Colonic mucosa (tissue), 4 donors: ENCODE measurements at places on chromosomes 1 and 21. TPM values are rescaled to one million over a fixed set of nuclear protein-coding genes. Genes with fewer than 3 reads are reported as not detected.

The SLC25A44 gene
- total RNA-seq, result 26.8 TPM

The RHCE gene
- 0.32 TPM for total RNA-seq

The TNFRSF18 gene
- total RNA-seq, result 1.7 TPM

The SPATA1 gene
- total RNA-seq, result 2.7 TPM

The AMY2A gene
- total RNA-seq, result 1.4 TPM

The IVNS1ABP gene
- total RNA-seq, result 141 TPM

The TNFRSF9 gene
- 0.17 TPM for total RNA-seq

- H3K4me1 ChIP-seq, result no peaks in the 10 kb centered on the region
- DNase-seq, result no peak
- no peak overlapping the region for H3K4me3 ChIP-seq
- no peaks in the 10 kb centered on the region for H3K36me3 ChIP-seq
- H3K27ac ChIP-seq, result no peak overlapping the region
Measured at GRCh38 chr21:22250355-22250754, 1252.1 kb downstream of the NCAM2 start.

DNA sequence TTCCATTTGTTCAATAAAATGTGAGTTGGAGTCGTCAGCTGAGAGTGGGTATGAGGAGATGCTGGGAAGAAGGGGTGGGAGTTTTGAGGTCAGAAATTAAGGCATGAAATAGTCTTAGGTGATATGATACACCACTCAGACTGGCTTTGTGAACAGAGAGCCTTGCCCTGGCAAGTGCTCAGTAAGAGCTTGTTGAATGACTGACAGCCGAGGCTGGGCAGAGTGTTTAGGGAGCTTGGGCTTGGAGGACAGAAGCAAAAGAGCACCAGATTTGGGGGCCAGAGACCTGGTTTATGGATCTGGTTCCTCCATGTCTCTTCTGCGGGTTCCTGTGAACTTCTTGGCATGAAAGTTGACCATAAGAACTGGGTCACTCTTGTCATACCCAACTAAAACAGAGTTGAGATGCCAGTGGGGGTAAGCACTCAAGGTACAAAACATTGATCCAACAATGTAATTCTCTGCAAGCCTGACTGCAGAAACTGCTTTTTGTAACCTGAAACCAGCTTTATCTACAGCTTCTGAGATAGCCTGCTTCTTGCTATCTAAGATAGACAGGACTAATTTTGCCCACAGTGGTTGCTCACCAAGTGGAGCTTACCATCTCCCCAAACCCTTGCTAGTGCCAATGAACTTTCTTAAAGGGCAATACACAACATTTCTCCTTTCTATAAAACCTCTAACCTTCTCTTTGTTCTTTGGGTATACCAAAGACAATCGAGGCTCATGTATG lies 126.4 kb downstream of the TENT5C start:
- H3K27me3 ChIP-seq, result no peaks in the 10 kb centered on the region
- DNase-seq, result no peak
- no peak overlapping the region for H3K27ac ChIP-seq
- no peaks in the 10 kb centered on the region for H3K36me3 ChIP-seq

- no peaks in the 10 kb centered on the region for H3K4me1 ChIP-seq
- no peak for DNase-seq
- H3K27ac ChIP-seq, result no peak overlapping the region
- H3K36me3 ChIP-seq, result no peaks in the 10 kb centered on the region
Measured at GRCh38 chr1:182003025-182003725, 58.3 kb downstream of the ZNF648 start.

DNA sequence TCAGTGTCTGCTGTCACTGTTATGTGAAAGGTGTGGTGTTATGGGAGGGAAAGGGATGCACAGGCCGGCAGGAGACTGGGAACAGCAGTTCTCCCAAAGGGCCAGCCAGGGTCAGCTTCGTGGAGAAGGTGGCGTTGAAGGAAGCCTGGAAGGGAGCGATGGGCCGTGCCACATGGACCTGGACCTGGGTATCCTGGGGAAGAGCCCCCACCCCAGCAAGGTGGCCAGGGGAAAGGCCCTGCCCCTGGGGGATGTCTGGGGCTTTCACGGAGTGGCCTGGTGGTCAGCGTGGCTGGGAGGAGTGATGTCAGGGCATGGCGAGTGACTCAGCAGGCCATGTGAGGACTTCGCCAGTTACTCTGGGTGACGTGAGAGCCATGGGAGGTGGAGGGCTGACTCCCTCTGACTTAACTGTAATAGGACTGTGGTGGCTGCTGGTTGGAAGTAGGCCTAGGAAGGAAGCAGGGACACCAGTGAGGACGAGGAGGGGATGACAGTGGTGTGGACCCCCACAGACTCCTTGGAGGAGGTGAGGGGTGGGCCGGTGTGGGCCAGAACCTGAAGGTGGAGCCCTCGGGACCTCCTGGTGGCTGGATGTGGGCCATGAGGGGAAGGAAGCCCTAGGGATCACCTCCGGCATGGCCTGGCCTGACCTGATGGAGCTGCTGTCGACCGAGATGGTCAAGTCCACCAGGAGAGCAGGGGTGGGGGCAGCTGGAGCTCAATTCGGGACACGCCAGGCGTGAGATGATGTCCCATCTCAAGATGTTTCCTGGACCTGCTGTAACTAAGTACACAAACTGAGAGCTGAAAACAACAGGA lies 54.5 kb downstream of the BACE2 start:
- no peaks in the 10 kb centered on the region for H3K27me3 ChIP-seq
- no peak for DNase-seq
- H3K4me3 ChIP-seq, result no peak overlapping the region
- H3K4me1 ChIP-seq, result no peaks in the 10 kb centered on the region

DNA sequence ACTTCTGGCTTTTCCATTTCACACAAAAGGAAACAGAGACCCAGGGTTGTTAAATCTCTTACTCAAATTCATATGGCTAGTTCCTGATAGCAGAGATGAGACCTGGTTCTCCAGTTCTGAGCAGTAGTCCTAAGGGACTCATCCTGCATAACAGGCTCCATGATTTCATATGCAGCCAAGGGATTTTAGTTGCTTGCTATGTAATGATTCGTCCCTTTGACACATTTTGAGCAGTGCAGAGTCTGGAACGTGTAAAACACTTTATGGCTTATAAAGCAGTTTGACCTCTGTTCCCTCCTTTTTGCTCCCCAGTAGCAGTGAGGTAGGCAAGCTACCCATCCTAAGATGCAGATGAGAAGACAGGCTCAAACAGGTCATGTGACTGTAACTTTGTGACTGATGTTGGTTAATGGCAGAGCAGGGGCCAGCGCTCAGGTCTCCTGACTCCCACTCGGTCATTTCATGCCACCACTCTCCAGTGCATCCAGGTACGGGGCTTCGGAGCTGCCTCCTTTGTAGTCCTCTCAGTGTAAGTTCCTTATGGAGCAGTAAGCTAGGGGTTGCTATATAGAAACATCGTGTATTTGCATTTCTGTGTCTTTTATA lies 24.2 kb downstream of the CC2D1B start:
- H3K4me1 ChIP-seq, result no peaks in the 10 kb centered on the region
- H3K4me3 ChIP-seq, result no peak overlapping the region
- no peak for DNase-seq
- no peaks in the 10 kb centered on the region for H3K36me3 ChIP-seq

- peak overlapping the region; percentile 46 for H3K27ac ChIP-seq
- H3K36me3 ChIP-seq, result no peaks in the 10 kb centered on the region
- H3K4me3 ChIP-seq, result no peak overlapping the region
- no peaks in the 10 kb centered on the region for H3K27me3 ChIP-seq
- peaks cover 6% of the 10 kb centered on the region for H3K4me1 ChIP-seq
Measured at GRCh38 chr1:204320382-204320804, 39.3 kb downstream of the PLEKHA6 start.

GRCh38 chr1:43858324-43858723 lies 75.3 kb upstream of the ARTN start:
- no peak overlapping the region for H3K27ac ChIP-seq
- peaks cover 5% of the 10 kb centered on the region for H3K4me1 ChIP-seq

GRCh38 chr1:114702737-114703136 lies 7.4 kb upstream of the AMPD1 start:
- peaks cover 6% of the 10 kb centered on the region for H3K36me3 ChIP-seq
- no peaks in the 10 kb centered on the region for H3K27me3 ChIP-seq
- H3K4me3 ChIP-seq, result no peak overlapping the region
- DNase-seq, result no peak
- H3K4me1 ChIP-seq, result no peaks in the 10 kb centered on the region
- no peak overlapping the region for H3K27ac ChIP-seq

GRCh38 chr1:156586892-156587477 lies 4.6 kb upstream of the NAXE start:
- no peaks in the 10 kb centered on the region for H3K4me1 ChIP-seq
- H3K27me3 ChIP-seq, result no peaks in the 10 kb centered on the region
- no peak overlapping the region for H3K27ac ChIP-seq
- no peak for DNase-seq

DNA sequence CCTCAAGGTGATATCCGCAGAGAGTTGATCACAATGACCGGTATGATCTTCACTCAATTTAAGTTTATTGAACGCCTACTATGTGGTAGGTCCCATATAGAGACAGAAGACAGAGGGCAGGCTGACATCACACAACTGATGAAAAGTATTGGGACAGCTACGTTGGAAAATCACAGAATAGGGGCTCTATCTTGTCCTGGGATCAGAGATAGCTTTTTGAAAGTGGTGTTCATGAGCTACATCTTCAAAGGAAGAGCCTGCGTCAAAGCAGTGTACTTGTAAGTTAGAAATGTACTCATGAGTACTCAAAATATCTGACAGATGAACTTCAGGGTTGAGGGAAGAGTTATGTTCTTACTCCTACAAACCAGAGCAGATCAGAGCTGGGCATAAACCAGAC lies 54.4 kb downstream of the GADD45A start:
- H3K4me3 ChIP-seq, result no peak overlapping the region
- H3K36me3 ChIP-seq, result no peaks in the 10 kb centered on the region
- no peaks in the 10 kb centered on the region for H3K27me3 ChIP-seq
- peaks cover 19% of the 10 kb centered on the region for H3K4me1 ChIP-seq
- DNase-seq, result no peak

GRCh38 chr21:45990049-45990711 lies 8.6 kb downstream of the COL6A1 start:
- no peaks in the 10 kb centered on the region for H3K27me3 ChIP-seq
- DNase-seq, result peak; percentile 14
- no peak overlapping the region for H3K4me3 ChIP-seq

GRCh38 chr1:15400627-15401026 lies 9.1 kb upstream of the EFHD2 start:
- no peak overlapping the region for H3K27ac ChIP-seq
- DNase-seq, result no peak
- no peaks in the 10 kb centered on the region for H3K27me3 ChIP-seq
- H3K4me1 ChIP-seq, result no peaks in the 10 kb centered on the region
- H3K4me3 ChIP-seq, result no peak overlapping the region

DNA sequence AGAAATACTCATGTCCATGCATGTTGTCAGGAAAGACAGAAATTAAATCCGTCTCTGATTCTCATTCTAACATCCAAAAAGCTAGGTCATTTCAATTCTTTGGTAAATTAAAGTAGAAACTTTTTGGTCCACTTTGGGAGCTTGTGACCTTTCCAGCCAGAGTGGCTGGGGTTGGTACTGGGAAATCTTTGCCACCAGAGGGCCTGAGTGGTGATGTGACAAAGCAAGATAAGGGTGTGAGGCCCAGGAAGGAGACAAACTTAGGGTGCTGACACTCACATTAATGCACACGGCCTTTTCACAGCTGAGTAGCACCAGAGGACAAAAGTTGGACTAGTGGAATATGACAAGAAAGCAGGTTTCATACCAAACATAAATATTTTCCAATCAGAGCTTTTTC lies 144.3 kb downstream of the DNM3 start:
- H3K4me3 ChIP-seq, result no peak overlapping the region
- no peaks in the 10 kb centered on the region for H3K27me3 ChIP-seq
- no peak for DNase-seq
- H3K36me3 ChIP-seq, result no peaks in the 10 kb centered on the region
- H3K27ac ChIP-seq, result no peak overlapping the region
- H3K4me1 ChIP-seq, result no peaks in the 10 kb centered on the region

DNA sequence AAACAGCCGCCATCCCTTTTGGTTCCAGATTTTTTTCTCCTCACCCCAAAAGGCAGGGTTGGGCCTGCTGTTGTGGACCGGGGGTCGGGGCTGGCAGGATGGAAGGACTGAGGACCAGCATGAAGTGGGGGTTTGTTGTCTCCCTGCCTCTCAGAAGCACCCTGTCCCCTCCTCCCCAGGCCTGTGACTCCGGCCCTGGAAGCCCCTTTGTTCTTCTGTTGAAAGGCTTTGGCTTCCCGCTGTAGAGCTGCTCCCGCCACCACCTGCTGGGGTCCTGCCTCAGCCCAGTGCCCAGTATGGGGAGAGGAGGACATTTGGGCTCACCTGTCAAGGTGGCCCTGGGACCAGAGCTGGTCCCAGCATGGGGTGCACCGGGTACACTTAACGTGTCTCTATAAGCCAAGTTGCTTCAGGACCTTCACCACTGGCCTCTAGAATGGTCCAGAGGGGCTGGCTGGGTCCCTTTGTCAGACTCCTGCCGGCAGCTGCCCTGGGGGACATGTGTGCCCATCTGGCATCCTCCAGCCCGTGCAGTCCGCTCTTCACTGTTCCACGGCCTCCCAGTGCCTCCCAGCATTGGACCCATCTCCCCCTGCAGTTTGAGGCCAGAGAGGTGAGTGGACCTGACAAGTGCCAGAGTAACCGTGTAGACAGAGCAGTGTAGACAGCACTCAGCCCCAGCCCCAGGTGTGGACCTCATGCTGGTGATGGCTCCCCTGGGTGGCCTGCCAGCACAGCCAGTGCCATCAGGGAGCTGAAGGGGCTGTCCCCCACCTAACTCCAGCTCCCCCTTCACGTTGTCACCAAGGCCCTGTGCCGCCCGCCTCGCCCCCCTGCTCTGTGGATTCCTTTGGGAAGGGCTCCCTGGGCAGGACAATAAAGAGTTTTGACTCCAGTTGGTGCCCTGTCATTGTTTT lies 6.1 kb upstream of the SYTL1 start:
- no peak overlapping the region for H3K27ac ChIP-seq
- no peaks in the 10 kb centered on the region for H3K36me3 ChIP-seq
- no peak for DNase-seq
- H3K4me3 ChIP-seq, result no peak overlapping the region

DNA sequence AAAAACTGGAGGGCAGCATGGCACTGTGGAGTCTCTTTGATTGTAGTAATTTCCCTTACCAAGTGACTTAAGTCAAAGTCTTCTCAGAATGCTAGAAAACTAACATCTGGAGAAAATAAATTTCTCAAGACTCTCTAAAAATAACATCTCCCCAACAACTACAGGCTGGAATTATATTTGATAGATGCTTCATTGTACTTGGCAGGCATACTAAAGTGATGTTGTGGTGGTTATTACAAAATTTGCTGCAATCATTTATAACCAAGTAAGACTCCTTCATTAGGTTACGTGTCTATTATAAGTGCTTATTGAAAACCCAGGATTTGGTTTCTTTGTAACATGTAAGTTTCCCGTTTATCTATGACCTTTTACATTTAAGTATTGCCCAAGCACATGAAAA lies 132.9 kb upstream of the NRIP1 start:
- H3K4me3 ChIP-seq, result no peak overlapping the region
- H3K4me1 ChIP-seq, result no peaks in the 10 kb centered on the region
- DNase-seq, result no peak
- no peak overlapping the region for H3K27ac ChIP-seq
- no peaks in the 10 kb centered on the region for H3K27me3 ChIP-seq

- no peaks in the 10 kb centered on the region for H3K4me1 ChIP-seq
- no peak overlapping the region for H3K4me3 ChIP-seq
- no peak overlapping the region for H3K27ac ChIP-seq
- H3K36me3 ChIP-seq, result no peaks in the 10 kb centered on the region
- DNase-seq, result no peak
- H3K27me3 ChIP-seq, result no peaks in the 10 kb centered on the region
Measured at GRCh38 chr1:154895798-154896197, 25.7 kb upstream of the KCNN3 start.

GRCh38 chr1:42518908-42519307 lies 55.8 kb downstream of the CCDC30 start:
- DNase-seq, result no peak
- no peak overlapping the region for H3K27ac ChIP-seq
- H3K27me3 ChIP-seq, result no peaks in the 10 kb centered on the region
- no peak overlapping the region for H3K4me3 ChIP-seq
- no peaks in the 10 kb centered on the region for H3K4me1 ChIP-seq
